ENCODE measurements at places on chromosomes 12 and 14.

GRCh38 chr12:96183734-96184370 lies 10.3 kb upstream of the ELK3 start:
- DNase-seq, result no peak

DNA sequence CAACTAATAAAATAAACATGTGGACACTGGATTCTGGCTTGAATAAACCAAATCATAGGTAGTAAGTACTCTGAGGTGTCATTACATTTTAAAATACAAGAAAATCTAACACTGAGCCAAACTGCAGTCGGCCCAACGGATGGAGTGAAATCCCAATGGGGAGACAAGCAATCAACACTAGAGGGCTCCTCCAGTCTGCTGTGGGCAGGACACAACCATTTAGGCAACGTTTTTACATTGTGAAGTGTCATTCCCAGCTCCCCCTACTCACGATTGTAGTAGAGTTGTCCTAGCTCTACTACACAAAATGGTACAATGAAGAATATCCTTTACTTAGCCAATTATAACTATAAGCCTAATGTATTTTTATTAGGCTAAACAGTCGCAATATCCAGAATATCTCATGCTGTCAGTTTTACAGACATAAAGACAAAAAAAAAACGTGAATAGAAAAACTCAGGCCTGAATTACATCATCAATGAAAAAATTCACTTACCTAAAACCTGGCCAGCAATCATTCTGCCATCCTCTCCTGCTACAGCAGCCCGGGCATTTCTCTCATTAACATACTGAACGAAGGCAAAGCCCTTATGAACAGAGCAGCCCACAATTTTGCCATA lies 35.7 kb downstream of the HNRNPC start:
- DNase-seq, result no peak

- DNase-seq, result no peak
Observed at GRCh38 chr12:110782094-110782493, 39.4 kb upstream of the PPP1CC start.

GRCh38 chr14:96081224-96081623 lies 42.1 kb downstream of the C14orf132 start:
- no peak for DNase-seq

DNA sequence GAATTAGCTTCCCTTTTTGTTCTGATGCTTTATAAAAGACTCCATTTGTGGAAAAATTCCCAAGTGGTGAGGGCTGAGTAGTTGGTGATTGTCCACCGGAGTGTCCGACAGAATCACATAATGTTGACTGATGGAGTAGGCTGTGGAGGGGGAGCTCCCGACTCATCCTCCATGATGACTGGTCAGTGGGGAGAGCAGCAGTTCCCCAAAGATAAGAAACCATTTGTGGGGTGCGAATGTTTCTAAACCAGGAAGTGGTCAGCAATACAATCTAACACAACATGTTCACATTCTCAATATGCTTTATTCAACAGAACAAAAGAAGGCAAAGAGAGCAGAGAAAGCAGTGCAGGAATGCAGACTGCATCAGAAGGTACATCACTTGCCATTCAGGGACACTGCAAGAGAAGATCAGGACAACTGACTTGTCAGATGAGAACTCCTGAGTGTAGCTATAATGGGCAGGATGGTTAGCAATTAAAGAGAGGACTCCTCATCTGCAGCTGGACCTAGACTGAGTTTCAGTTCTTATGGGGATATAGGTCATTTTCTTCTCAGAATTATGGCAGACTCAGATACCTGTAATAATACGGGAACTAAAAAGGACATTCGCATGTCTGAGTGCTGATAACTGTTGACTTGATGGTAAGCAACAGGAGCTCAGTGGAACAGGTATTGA lies 5.4 kb downstream of the KRT6B start:
- no peak for DNase-seq

DNA sequence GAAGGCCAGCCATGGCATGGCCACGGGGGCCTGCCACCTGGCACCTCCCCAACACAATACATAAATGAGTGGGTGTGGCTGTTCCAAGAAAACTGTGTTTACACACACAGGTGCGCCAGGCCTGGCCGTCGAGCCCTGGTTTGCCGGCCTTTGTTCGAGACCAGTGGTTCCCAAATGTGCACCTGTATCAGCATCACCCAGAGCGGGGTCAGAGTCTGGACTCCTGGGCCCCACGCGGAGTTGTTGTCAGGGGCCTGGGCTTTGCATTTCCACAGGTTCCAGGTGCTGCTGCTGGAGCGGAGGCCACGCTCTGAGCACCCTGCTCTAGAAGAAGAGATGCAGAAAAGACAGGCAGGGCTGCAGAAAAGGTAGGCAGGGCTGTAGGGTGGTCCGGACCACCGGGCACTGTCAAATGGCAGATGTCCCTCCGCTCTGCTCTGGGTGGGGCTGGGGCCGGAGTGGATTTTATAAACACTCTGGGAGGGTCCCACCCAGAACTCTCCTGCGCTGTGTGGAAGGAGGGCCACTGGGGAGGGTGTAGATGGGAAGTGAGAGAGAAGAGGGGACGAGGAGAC lies 4.2 kb upstream of the ASPG start:
- no peak for DNase-seq

DNA sequence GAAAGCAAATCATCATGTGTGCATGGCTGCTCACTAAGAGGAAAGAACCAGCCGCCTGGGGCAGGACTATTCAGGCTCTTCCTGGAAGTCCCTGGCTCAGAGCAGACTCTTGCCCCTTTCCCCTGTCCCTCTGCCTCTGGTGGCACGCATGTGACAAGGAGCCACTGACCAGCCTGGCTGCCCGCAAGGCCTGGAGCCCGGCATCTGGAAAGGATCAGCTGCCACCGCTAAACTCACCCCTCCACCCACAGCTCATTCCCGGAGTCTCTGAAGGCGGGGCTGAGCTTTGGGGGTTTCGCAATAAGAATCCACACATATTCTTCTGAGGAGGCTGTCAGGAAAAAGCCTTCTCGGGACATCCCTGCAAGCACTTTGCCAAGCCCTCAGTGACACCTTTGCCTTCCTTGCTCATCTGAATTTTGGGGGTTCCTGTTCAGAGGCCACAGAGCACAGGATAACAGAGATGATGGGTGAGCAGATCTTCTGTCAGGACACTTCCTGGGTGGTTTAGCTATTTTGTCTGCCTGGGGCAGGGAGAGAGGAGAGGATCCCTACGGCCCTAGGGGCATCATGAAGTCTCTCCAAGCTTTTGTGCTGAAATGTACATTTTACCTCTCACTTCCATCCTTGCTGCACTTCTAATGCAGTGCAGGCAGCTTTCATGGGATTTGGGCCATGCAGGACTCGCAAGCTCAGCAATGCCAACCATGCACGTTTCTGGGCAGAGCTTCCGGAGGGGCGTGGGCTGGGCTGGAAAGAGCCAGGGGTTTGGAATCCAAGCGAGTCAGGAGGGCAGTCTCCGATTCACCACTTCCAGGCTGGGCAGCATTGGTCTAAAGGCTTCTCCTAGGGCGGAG lies 124.8 kb upstream of the MAP1LC3B2 start:
- peak; percentile 92 for DNase-seq

DNA sequence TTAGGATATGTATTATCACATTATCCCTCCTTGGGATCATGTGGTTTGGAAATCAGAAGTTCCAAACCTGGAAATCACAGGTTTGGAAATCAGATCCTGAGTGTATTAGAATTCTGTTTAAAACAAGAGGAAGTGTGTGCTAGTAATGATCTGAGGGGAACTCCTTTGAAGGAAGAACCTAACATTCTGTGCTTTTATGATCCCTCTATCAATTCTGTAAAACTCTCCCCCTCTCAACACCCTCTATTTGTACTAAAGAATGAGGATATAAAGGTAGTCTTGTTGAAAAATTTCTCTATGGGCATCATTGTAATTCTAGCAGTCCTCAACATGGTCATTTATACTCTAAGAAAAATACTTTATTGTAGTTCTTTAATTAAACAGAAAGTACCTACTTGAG lies 97.4 kb downstream of the SRGAP1 start:
- DNase-seq, result no peak

GRCh38 chr14:22070119-22070982 lies 396.7 kb upstream of the OR4E1 start:
- DNase-seq, result no peak

- DNase-seq, result no peak
Observed at GRCh38 chr12:25764892-25765291, 193.6 kb upstream of the RASSF8 start.

DNA sequence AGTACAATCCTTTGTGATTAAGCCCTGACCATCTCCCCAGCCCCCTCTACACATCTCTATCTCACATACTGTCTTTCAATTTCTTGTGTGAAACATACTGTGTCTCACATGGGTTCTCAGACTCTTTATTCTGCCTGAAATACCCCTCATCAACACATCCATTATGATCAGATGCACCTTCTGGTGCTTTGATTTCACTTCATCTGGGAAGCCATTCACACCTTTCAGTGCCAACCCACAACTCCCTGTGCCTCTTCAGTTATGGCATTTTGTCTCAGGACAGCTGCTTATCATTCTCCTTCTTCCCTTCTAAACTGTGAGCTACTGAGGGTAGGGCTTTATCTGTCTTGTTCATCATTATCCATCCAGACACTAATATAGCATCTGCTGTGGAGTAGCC lies 58.8 kb downstream of the CKB start:
- no peak for DNase-seq

GRCh38 chr12:45789025-45789424 lies 59.5 kb downstream of the ARID2 start:
- DNase-seq, result no peak

- no peak for DNase-seq
Observed at GRCh38 chr12:113697651-113698509, 226.2 kb upstream of the LHX5 start.

DNA sequence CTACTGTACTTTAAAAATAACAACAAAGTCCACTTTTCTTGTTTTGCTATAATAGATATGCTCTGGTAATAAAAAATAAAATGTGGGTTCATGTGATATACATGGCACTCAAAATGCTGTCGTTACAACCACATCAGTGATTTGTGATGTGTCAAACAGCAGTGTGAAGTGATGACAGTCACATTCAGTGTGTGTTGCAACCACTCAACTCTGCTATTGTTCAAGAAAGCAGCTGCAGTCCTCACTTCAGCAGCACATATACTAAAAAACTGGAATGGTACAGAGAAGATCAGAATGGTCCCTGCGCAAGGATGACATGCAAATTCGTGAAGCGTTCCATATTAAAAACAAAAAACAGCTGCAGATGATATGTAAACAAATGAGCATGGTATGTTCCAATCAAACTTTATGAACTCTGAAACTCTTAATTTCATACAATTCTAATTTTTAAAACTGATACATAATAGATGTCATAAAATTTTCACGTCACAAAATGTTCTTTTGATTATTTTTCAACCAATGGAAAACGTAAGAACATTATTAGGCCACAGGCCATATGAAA lies 6.7 kb downstream of the TRMT5 start:
- DNase-seq, result no peak

Data from amniotic stem cell (primary cell).